Sciatic nerve (tissue), 2 donors: ENCODE measurements at places on chromosomes 1 and 21.

DNA sequence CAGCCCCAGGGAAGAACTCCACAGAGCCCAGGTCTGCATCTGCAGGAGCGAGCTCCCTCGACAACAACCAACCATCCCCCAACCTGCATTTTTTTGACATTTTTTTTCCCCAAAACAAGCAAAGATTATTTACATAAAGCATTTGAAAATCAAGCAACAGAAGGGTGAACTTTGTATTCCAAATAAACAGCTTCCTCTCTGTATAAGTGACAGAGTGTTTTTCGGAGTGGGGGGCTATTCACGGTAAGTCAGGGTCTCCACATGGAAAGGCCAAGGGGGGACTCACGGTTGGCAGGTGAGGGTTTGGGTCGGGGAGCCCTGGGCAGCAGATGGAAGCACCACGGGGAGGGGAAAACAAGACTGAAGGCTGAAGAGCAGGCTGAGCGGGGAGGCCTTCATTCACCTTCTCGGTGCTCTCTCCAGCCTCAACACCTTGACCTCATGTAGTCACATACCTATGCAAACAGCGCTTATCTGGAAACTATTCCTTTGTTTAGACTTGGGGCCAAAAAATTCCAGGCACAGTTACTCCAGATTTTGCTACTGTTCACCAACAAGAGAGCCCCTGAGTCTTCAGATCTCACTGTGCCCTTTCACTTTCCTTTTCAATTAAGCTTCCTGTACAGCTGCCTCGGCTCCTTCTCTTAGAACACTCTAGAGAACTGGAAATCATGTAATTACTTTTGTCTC is 27.6 kb downstream of the C2CD2 start:
- no peak for DNase-seq

- no peak for DNase-seq
Observed at GRCh38 chr1:177799746-177800145, 170.1 kb downstream of the SEC16B start.

GRCh38 chr1:234550341-234551031 is 59.5 kb downstream of the IRF2BP2 start:
- no peak for DNase-seq

DNA sequence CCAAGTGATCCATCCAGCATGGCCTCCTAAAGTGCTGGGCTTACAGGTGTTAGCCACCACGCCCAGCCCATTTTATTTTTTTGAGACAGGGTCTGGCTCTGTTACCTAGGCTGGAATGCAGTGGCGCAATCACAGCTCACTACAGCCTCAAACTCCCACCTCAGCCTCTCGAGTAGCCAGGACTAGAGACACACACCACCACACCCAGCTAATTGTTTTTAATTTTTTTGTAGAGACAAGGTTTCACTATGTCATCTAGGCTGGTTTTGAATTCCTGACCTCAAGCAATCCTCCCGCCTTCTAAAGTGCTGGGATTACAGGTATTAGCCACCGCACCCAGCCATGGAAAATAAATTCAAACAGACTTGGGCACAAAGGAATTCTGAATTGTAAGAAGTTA is 31.9 kb downstream of the PUM1 start:
- no peak for DNase-seq

- no peak for DNase-seq
Observed at GRCh38 chr1:53519421-53519820, 60.2 kb downstream of the DMRTB1 start.

DNA sequence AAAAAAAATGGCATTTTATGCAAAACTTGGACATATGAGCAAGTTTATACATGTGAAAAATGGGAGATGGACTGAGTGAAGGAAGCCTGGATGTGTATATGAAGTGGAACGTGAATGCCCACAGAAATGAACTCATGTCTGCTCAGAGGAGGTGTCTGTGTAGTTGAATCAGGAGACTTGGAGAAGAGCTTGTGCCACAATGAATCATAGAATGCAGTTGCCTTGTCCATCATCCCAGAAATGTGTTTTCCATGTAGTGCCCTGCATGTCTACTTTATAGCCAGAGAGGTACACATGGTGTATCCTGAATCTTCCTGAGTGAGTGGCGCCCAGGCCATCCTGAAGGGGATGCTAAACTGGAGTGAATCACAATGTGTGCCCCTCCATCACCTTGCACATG is 2.6 kb upstream of the ILDR2 start:
- no peak for DNase-seq

- no peak for DNase-seq
Observed at GRCh38 chr1:145994391-145995120, 1.8 kb downstream of the TXNIP start.

DNA sequence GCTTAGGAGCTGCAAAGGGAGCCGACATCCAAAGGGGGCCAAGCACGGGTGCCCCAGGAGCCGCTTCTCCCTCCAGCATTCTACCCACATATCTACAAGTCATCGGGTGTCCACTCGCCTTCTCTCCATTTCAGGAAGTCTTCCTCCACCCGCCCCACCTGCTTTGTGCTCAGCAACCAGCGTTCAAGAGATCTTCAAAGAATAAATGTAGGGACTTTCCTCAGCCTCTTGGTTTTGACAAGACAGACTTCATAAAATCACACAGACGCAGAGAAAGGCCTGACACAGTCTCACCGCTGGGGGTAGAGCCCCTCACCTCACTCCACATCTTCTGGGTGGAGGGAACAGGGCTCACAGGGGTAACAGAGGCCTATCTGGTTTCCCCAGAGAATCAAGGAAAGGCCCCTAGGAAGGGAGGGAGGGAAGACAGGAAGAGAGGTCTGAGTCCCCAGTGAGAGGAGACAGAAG is 49.5 kb downstream of the SSBP3 start:
- no peak for DNase-seq

DNA sequence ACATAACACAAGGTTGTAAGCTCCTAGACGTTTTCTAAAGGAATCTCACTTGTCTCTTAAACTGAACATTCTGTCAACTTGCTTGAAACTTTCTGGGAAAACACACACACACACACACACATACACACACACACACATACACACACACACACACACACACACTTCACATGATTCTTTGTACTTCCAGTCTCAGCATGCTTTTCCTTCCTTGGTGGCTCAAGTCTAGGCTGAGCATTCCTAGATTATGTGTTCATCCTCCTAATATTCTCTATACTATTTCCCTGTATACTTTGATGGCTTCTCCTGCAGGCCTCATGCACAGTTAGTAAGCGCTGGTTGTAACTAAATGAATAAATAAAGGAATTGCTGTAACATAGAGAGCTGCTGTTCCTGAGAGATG is 372.1 kb downstream of the PTPRC start:
- no peak for DNase-seq

- DNase-seq = no peak
Observed at GRCh38 chr1:180524915-180525714, 22.7 kb upstream of the ACBD6 start.

DNA sequence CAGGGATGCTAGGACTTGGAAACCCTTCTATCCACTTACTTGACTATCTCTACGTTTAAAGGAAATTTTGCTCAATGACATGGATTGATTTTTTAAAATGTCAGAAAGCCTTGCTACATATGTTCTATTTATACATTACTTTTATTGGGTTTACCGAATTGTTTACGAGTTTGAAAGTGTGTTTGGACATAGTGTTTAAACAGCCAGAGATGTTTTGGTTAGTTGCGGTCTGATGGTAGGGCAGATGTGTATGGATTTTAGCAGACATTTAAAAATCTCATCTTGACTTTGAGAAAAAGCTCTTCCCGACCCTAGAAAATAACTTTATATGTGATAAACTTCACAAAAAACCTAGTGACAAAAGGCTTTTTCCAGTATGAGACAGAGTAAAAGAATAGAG is 513.7 kb downstream of the PLA2G4A start:
- no peak for DNase-seq

GRCh38 chr1:20052386-20052785 is 17.6 kb upstream of the PLA2G5 start:
- no peak for DNase-seq

- DNase-seq = no peak
Observed at GRCh38 chr21:29256126-29256910, 42.4 kb upstream of the BACH1 start.

- DNase-seq = no peak
Observed at GRCh38 chr1:158014731-158015320, 21.4 kb downstream of the KIRREL1 start.

DNA sequence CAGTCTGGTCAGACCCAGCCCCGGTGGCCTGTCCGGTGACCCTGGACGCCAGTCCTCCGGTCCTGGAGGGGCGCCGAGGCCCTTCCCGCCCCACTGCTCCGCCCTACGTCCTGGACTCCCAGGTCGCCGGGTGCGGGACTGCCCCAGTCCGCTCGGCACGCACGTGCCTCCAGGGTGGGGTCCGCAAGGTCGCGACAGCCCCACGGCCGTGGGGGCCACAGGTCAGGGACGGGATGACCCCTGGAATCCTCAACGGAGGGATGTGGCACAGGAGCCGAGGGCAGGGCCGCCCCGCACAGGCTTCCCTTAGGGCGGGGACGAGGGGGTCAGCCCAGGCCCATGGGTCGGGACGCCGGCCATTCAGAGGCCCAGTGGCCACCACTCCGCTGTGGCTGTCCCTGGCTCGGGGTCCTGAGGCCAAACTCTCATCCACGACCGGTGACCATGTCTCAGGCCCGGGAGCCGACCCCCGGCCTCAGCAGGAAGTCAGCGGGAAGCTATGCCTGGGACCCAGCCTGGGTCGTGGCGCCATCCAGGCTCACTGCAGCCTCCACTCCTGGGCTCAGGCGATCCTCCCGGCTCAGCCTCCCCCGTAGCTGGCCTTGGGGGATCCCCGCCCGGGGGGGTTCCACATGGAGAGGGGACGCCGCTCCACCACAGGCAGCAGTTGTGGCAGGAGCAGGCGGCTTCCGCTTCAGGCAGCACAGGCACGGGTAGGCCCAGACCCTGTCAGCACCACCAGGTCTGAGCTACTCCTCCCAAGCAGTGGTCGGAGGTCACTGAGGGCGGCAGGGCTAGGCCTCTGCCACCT is 599 bp upstream of the TMEM240 start:
- DNase-seq = no peak

DNA sequence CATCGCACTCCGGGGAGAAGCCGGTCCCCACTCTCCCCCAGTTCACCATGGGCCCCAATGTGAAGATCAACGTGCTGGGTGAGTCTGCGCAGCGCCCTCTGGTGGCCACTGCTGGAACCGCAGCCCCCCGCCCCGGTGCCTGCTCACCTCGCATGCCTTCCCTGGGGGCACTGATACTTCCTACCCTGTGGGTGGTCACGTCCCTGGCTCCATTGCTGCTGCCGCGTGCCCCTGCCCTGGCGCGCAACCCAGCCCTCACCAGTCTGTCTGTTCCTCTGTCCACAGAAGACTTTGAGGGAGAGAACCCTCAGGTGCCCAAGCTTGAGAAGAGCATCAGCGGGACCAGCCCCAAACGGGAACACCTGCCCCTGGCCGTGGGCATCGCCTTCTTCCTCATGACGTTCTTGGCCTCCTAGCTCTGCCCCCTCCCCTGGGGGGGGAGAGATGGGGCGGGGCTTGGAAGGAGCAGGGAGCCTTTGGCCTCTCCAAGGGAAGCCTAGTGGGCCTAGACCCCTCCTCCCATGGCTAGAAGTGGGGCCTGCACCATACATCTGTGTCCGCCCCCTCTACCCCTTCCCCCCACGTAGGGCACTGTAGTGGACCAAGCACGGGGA is 7.6 kb downstream of the EFNA3 start:
- no peak for DNase-seq

DNA sequence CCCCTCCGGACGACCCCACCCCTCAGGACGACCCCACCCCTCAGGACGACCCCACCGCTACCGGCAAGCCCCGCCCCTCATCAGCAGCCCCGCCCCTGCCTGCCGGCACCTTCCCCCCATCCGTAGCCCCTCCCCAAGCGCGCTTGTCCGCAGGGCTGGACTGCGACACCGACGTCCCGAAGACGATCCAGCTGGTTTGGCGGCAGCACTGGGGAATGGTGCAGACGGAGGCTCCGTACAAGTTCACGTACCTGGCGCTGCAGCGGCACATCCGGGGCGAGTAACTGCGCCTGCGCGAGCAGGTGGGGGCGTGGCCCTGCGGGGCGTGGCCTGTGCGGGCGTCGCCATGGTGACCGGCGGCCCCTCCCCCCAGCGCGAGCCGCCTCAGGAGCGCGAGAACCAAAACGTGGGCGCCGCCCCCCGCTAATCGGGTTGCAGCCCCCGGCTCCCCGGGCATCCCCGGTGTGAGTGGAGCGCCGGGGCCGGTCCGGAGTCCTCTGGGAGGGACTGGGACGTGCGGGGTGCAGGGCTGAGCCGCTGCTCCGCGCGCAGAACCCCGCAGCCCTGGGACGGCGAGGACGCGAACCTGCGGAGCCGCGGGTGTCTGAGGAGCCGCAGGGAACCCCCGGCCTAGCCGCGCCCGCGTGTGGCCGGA is 4.9 kb downstream of the RNF223 start:
- DNase-seq = peak; percentile 77

GRCh38 chr1:209062081-209062620 is 521.4 kb upstream of the CAMK1G start:
- DNase-seq = no peak

GRCh38 chr21:45291613-45292398 is 4.1 kb upstream of the POFUT2 start:
- DNase-seq = peak; percentile 75

DNA sequence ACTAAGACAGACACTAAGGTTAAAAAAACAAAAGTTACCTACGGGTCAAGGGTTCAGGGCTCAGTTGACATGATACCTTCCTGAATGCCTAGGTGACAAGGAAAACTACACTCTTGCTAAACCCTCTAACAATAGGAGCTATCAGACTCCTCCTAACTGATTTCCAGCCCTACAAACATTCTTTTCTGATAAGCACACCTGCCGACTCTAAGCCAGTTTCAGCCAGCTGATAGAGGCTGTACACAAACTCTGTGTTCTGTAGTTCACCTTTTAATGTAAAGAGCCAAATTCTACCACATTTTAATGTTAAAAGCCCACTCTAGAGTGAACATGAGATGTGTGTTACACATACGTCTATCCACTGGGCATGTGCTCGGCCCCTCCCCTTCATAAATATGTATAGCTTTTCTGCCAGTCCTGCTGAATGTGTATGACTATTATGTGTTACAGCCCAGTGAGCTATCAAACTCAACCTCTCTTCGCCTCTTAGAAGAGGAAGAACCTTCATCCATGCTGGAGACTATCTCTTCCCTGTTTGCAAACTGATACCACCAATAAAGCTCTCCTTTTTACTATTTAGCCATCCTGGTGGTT is 40.0 kb upstream of the FAM163A start:
- no peak for DNase-seq

DNA sequence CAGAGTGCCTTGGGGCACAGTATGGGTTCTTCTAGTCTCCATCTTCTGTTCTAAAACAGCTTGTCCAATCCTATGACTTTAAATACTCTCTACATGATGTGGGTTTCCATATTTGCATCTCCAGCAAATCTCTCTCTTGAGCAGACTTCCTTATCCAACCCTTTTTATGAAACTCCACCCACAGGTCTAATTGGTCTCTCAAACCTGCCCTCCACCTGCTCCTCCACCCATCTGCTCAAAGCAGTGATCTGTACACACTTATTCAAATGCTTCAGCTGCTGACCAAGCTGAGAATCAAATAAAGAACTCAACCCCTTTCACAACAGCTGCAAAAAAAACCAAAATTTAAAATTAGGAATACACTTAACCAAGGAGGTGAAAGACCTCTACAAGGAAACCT is 11.5 kb downstream of the MCOLN2 start:
- DNase-seq = no peak

GRCh38 chr1:234108921-234109320 is 204.4 kb downstream of the SLC35F3 start:
- DNase-seq = no peak

GRCh38 chr1:243973169-243973568 is 77.9 kb upstream of the ZBTB18 start:
- DNase-seq = no peak
